Activated effector memory CD4-positive, alpha-beta T cell treated with Interleukin-2 at 50 U/mL for 16 hours (primary cell): ENCODE measurements at places on chromosomes 4 and X.

GRCh38 chr4:5940470-5941203 lies 47.8 kb upstream of the CRMP1 start:
- no peak for DNase-seq

- no peak for DNase-seq
These were observed 56.9 kb downstream of the METTL14 start for GRCh38 chr4:118742050-118742449.

DNA sequence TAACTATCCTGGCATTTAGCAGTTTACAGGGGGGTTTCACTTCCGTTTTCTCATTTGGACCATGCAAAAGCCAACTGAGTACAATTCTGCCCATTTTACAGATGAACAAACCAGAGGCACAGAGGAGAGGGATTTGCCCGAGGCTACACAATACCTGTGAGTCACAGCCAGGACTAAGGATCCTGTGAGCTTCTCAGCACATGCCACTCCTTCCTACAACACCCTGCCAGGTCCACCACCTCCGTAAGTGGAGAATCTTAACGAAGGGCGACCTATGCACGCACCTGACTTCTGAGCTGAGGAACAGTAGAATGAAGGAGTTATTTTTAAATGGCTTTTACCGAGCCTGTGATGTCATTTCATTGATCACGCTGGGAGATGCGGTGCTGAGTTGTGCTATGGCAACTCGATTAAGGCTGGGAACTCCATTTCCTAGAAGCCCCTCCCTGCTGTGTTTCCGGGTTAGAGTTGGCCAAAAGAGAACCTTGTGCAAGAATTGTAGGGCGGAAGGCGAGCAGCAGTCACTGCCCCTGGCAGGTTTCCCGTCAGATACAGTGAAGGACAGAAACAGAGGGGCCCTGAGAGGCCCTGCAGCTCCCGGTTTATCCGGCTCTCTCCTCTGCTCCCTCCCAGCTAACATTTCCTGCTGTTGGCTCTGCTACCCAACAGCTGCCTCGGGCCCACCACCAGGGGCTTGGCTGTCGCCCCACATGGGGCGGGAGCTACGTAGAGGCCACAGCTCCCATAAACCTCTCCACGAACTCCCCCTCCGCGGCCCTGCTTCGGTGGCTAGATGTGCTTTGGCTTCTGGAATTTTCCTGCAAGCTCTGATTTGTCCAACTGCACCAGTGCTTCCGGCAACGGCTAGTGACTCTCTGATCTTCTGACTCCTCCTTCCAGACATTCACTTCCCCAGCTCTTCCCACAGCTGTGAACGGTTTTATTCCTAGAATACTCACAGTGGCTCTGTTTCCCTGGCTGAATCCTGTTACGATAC lies 75.1 kb upstream of the USP9X start:
- DNase-seq = peak; percentile 42

DNA sequence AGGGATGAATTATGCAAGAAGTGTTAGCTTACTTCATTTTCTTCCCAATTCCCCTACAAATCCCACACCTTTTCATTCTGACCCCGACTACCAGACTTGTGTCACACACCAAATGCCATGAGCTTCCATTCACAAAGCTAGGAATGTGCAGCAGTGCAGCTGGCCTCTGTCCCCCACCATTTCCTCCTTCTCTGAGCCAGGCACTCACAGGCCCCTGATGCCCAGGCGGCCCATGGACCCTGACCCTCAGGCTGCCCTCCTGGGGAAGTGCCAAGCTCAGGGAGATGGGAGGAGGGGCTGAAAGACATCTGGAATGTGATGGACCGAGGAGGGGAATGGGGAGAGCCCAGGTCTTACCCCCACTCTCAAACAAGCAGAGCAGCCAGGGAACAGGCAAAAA lies 67.0 kb upstream of the BCOR start:
- DNase-seq = no peak

DNA sequence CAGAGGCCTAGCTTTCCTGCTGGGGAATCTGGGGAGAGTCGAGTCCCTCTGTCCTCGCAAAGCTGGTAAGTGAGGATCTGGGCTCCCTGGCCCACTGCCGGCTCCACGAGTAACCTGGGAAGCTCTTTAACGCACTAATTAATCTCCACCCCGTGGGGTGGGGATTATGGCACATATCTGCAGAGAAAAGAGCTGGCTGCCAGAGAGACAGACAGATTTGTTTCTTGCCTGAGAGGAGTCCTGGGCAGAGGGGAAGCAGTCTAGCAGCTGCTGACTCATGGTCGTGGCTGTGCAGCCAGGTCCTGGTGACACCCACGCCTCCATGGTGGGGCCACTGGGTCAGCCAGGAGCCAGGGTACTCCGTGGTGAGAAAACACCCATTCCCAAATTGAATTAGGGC lies 14.0 kb downstream of the SORCS2 start:
- no peak for DNase-seq

DNA sequence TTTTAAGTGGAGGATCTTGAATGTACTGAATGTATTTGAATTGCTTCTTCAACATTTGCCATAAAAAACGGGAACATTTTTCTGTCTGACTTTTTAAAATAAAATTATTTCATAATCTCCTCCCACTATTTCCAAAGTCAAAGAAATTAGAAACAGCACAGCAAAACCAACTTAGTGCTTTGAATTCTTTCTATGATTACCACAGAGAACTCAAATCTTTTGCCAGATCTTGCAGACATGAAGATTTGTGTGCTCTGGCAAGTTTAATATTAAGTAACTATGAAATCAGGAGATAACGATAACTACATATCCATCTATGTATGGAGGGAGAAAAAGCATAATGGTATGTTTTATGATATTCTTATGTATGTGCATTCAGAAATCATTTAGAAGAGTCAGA lies 982.2 kb downstream of the PCDH7 start:
- no peak for DNase-seq

DNA sequence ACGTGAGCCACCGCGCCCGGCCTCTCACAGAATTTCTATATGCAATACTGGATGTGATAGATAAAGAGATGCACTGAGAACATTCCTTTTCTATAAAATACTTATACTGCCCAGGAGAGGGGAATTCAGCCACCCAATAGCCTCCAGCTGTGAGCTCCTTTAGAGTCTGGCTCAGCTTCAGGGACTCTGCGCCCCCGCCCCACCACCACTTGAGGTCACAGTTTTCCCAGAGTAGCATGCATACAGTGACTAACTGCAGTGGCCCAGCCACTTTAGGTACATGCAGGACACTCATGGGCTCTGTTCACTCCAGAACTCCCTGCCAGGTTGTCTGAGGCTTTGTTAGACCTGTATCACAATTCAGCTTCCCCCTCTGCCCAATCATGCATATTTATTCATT lies 144.4 kb upstream of the TET2 start:
- DNase-seq = no peak

GRCh38 chr4:94544811-94545210 lies 93.1 kb downstream of the PDLIM5 start:
- no peak for DNase-seq

- DNase-seq = no peak
These were observed 178.2 kb downstream of the FAT4 start for GRCh38 chr4:125492957-125493356.

- no peak for DNase-seq
These were observed 56.8 kb downstream of the SEPSECS start for GRCh38 chr4:25103418-25103817.
